Anterior cingulate cortex (tissue), 58 donors: ENCODE measurements at places on chromosomes 12 and 14.
A peak's percentile ranks its signal among the peaks of the same experiment; 100 is the strongest.

DNA sequence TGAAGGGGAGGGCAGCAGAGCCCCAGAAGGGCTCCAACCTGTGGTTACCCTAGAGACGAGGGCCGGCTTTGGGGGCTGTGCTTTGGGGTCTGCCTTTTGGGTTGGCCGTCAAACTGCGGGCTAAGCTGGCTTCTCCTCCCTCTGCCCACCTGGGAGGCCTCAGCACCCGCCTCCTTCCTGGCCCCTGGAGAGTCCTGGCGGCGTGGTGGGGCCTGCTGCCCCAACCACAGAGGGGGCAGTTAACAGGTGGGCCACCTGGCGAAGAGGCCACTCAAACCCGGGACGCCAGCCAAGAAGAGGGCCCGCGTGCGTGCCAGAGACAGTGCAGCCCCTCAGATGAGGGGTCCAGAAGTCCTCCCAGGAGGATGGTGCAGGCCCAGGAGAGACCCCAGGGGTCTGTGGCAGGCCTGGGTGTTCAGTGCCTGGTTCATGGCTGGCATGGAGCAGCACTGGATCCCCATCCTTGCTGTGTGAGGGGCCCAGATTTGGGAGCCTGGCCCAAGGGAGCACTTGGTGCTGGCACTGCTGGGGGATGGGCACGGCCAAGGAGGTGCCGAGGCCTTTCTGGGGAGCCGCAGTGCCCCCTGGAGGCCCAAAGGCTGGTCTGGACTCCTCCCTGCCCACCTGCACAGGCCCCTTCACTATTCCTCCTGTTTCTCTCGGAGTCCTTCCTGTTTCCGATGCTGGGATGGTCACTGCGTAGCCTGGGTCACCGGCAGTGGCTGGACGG lies 48.8 kb downstream of the LRCOL1 start:
- no peak for DNase-seq

GRCh38 chr14:104432611-104433231 lies 146.8 kb upstream of the C14orf180 start:
- no peak for DNase-seq

GRCh38 chr12:57491393-57492280 lies 3.8 kb downstream of the MARS1 start:
- DNase-seq: no peak

DNA sequence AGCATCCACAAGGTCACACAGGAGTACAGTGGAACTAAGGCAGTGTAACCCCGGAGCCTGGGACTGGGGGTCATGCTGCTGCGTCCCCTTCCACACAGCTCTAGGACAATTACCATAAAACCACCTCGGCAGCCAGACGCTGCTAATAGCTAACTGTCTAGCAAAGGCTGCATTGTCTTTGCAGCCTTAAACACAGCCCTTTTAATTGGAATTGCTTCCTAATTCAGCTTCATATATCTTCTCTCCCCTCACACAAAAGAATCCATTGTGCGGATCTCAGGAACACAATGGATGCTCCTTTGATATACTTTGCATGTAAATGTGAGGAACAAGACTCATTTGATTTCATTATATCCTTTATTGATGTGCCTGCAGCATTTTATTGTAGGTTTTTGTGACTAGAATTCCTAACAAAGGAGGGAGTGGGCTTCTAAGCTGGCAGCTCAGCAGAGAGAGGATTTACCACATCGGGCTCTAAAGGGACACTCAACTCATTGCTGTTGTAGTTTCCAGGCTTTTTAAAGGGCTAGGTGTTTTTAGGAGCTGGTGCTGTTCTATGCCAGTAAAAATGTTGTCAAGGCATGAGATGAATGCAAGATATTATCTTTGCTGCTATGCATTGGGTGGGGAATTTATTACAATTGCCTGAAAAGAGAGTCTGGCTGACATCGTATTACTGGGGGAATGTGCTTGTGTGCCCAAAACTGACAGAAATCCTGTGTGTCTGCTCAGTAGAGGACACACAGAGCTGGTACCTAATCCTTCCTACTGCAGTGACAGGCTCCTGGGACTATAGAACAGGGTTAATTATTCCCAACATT lies 30.4 kb upstream of the DACT1 start:
- no peak for DNase-seq

DNA sequence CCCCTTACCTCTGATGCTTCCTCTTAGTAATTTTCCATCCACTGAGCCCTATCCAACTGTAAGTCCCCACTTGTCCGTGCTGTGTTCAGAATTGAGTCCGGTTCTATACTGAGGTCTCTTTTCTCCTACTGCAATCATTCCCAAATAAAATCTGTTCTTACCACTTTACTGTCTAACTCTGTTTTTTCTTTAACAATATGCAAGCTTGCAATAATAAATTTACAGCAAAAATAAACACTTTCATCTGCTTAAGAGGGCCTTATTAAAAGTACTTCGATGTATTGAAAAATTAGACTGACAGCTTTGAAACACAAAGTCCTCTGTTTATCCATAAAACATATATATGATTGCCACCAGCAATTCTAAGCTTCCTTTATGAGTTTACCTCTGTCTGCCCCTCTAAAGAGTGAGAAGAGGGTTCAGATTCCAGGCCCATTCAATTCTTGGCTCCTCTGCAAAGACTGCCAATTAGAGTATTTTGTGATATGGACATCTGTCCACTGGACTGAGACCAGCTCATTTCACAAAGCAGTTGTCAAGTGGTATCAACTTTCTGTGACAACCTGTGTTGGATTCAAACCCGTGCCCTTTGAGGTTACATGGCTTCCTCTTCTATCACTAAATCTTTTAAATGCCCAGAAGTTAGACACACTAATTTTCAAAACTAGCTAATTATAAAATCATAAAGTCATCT lies 39.9 kb upstream of the G2E3 start:
- DNase-seq: no peak

DNA sequence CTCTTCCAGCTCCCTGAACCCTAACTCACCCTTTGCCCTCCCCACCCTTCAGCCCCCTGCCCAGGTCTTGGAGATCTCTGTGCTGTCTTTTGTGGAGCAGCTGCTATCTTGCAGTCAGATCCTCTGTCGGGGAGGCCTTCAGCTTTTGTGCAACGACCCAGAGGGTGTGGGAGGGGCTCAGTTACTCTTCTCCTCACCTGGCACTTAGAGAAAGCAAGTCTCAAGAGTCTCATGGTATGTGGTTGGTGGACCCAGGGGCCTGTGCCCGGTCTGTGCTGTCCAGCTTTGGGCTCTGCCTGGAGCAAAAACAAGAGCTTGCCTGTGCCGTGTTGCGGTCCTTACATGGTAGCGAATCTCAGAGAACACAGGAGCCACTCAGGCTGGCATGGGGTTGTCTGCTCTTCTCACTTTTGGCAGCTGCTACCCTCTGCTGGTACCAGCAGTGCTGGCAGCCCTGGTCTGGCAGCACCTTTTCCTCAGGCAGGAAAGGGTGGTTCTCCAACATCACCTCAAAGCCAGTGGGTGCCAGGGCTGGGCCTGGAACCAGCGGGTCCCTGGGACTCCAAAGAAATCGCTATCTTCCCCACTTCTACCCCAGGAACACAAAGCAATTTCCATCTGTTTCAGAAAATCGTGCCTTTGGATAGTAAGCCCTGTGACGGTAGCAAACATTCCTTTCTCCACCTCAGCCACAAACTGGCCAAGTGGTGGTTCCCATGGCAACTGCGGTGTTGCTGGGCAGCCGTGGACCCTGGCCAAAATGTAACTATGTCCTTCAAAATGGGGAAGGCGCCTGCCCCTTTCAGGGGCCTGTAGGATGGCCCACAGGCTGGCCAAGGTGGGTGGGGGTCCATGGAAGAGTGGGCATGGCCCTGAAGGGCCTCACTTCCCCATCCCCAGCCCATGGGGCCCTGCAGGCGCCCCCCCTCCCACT lies 90.0 kb downstream of the RIN3 start:
- DNase-seq: peak; percentile 41

GRCh38 chr12:101697930-101698799 lies 725 bp downstream of the CHPT1 start:
- DNase-seq: no peak

DNA sequence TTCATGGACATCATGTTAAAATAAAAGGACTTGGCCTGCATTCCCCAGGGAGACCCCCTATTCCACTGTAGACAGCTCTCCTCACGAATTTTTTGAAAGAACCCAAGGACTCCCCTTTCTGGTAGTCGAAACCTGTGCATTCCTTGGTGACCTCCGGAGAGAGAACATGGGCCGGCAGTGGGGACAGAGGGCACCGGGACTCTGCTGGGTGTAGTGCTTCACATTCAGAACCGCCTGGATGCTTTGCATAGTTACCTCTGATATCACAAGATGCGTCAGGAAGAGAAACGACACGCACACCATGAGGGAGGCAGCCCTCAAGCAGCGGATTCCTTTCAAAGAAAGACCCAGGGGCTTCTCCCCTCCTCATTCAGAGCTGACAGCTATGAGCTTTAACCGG lies 9.7 kb downstream of the CKAP4 start:
- DNase-seq: no peak

- DNase-seq: no peak
Observed at GRCh38 chr14:102866982-102867761, 55.3 kb upstream of the AMN start.

DNA sequence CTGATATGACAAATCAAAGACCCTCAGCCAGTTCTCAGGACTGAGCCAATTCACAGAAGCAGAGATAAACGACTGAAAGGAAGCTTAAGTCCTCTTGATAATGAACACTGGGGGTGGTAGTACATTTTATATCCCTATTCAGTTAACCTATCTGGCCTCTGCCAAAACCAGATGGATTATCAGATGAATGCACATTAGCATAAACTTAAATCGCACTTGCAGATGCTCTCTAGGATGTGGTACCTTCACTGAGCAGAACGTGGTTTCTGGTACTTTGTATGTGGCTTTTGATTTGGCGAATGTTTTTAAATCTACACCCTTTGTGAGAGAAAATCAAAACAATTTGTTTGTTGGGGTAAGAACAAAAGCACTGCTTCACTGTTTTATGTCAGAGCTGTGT lies 21.1 kb upstream of the TAS2R14 start:
- DNase-seq: no peak

DNA sequence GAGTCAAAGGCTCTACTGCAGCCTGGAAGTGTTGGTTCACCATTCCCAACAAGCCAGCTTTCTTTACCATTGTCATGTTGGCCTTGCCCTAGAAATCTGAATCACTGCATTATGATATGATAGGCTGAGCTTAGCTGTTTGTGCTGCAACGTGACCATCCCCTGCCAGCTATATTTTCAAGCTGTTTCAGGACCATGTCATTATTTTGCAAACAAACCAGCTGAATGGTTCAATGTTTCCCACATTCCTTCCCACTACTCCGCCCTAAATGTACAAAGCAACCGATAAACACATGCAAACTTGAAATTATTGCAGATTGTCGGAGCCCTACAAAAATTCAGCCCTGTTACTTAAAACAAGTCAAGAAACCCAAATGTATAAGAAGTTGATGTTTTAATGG lies 136.1 kb downstream of the KICS2 start:
- DNase-seq: no peak

DNA sequence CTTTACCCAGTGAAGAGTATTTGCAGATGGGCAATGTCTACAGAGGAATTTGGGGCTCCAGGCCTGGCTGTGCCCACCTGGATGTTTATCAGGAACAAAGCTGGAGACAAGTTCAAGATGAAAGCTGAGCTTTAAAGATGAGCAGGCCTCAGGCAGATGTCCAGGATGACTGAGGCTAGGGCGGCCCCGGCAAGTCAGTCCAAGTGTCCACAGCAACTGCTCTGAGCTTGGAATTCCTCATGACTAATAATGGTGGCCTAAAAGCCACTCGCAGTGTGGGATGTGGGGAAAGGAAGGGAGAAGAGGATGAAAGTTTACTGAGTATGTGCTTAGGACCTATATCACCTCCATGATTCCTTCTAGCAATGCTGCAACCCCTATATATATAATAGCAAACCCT lies 128.2 kb upstream of the NOS1 start:
- DNase-seq: no peak

DNA sequence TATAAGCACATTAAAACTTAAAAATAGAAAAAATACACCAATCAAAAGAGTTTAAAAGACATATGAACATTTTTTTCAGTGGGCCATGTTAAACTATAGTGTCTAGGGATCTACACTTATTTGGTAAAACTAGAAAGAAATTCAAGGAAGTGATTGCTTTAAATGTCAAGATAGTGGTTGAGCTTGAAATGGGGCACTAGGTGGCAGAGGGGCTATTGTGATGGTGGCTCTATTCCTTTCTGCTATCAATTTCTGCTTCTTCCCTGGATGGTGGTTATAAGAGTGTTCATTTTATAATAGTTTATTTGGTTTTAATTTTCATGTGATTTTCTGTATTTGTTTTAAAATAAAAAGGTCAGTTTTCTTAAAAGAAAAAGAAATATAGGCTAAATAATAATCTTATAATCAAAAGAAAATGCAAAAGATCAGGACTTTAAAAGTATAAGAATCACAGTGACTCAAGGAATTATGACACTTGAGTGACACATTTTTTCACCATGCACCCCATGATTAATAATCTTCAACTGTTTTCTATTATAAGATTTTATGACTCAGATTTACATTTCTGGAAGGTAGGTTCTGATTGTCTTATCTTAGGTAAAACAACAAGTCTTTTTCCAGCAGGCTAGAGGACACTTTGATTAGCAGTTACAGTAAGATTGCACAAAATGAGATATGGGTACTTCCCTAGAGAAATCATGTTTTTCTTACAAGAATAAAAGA lies 137.5 kb downstream of the FSCB start:
- DNase-seq: no peak

DNA sequence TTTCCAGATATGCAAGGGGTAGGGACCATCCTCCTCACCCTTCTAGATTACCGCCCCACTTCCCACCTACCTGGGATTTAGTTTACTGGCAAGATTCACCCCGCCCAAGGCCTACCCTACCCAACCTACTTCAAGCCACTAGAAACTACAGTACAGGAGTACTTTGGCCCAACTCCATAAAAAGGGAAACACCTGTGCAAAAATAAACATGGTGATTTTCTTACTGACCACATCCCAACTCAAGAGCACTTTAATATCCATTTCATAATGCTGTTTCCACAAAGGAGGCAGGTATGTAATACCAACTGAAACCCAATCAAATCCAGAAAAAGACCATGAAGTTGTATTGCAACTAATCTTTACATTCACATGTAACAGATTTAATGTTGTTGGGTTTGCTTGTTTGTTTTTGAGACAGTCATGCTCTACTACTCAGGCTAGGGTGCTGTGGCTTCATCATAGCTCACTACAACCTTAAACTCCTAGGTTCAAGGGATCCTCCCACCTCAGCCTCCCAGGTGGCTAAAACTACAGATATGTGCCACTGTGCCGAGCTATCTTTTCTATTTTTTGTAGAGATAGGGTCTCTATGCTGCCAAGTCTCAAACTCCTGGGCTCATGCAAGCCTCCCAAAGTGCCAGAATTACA lies 41.7 kb upstream of the RAP1B start:
- no peak for DNase-seq

DNA sequence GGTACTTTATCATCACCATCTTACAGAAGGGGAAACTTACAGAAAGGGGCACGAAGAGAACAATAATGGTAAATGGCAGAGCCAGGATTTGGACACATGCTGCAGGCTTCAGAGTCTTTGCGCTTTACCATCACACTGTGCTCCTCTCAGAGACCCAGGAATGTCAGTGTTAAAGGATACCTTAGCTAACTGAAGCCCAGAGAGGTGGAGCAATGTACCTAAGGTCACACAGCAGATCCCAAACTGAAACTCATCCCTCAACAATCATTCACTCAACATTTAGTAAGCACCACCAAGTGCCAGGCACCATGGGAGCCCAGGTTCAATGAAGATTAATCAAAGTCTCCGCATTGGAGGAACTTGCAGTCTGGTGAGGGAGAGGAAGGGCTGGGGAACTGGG lies 8.0 kb upstream of the KRT78 start:
- DNase-seq: no peak
